Activated gamma-delta T cell (primary cell): ENCODE measurements at places on chromosomes 1 and 21.

GRCh38 chr1:85605484-85606413, 25.2 kb downstream of the CCN1 start:
- no peak for DNase-seq

DNA sequence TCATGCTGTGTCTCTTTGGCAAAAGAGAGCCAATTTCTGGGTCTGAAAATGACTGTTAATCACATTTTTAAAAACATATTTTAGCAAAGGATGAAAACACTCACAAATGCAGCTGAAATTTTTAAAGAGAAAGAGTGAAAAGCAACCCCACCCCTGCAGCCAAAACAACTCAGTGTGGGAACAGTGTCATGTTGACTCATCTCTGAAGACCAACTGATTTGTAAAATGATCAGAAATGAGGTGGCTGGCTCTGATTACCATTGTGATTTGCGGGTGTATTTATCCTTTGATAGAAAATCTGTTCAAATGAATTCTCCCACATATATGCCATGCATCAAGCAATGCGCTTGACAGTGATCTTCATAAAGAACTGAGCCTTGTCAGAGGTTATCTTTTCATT, 287.0 kb upstream of the ESRRG start:
- DNase-seq: no peak

GRCh38 chr1:37862330-37862729, 2.9 kb upstream of the MTF1 start:
- DNase-seq: no peak

DNA sequence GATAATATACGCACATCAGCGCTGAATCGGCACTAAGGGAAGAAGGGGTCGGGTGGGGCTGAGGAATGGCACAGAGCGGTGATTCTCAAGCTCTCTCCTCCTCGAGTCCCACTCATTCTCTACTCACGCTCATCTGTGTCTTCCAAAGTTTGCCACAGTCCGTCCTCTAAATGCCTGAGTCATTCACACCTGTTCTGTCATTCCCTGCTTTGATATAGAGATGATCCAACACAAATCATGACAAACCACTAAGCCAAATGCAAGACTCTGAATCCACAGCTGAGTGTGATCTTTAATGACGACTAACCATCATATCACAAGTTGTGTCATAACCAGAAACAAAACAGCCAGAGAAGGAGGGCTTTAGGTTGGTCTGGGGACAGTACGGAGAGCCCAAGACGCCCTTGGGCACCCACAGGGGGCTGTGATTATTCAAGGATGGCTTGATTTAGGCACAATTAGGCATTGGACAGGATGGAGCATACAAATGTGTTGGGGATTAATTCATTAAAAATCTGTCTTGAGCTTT, 501.5 kb downstream of the KIF26B start:
- DNase-seq: no peak

- no peak for DNase-seq
These were observed 5.7 kb downstream of the NTRK1 start for GRCh38 chr1:156866249-156866909.

- DNase-seq: no peak
These were observed 21.9 kb downstream of the EFCAB14 start for GRCh38 chr1:46697053-46697452.

DNA sequence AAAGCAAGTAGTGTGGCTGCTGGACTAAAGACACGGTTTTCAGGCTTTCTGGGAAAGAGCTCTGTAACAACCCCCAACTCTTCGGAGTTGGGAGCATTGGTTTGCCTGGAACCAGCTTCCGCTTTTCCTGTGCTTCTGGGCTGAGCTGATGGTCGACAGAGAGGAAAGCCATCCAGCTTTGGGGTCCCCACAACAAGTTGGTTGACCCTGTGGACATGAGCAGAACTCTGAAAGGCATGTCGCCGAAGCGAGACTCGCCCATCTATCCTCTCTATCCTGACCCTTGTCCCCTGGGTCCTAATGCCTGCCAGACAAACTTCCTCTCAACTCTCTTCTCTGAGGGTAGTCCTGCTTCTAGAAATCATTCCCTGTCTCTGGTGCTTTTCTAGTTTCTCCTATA, 31.9 kb upstream of the FCGR2A start:
- no peak for DNase-seq

DNA sequence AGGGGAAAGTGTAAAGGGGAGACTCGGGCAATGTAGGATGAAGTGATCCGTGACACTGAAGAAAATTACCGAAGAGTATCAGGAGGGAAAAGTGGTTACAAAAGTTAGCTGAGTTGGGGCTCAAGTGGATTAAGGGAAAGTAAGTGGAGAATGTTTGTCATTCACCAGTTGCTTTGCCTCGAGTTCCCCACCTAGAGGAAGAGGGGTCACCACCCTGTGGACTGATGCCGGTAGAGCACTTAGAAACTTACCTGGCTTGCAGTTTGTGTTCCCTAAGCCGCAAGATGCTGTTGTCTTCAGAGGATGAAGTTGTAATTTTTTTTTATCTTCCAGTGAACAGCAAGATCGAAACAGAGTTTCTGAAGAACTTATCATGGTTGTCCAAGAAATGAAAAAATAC, 1.0 kb downstream of the PER3 start:
- no peak for DNase-seq

GRCh38 chr1:208737922-208738321, 493.7 kb upstream of the PLXNA2 start:
- no peak for DNase-seq

- no peak for DNase-seq
These were observed 682.6 kb downstream of the RWDD3 start for GRCh38 chr1:95916616-95917015.

DNA sequence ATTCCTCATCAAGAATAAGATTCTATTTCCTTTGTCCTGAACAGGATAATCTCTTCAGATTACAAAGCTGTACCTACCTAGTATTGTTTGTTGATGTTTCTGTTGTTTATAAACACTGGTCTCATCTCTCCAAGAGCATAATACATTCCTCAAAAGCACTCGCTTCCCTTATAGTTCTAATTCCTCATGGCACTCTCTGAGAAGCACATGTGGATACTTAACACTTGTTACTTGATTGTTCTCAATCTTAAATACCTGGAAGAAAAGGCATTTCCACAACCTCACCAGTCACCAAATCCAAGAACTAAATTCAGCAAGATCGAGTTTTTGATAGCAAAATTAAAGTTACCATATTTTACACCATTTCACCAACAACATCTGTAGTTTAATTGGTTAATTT, 145.9 kb upstream of the DUSP10 start:
- DNase-seq: no peak

GRCh38 chr1:116989835-116990234, 11.7 kb upstream of the CD101 start:
- DNase-seq: no peak
